Karpas-422 (cell line): ENCODE measurements at places on chromosomes 16 and 17. TPM values are rescaled to one million over a fixed set of nuclear protein-coding genes. Genes with fewer than 3 reads are reported as not detected.

KRTAP4-3 gene
- total RNA-seq, result not detected in 2 replicates

ETV4 gene
- total RNA-seq, result 55.5 and 69.1 TPM in 2 replicates

YPEL2 gene
- 3.5 and 6.1 TPM in 2 replicates for total RNA-seq

KIF18B gene
- total RNA-seq, result 8.5 and 11.8 TPM in 2 replicates

PRSS27 gene
- total RNA-seq, result 1.4 and 2.8 TPM in 2 replicates

SDR42E1 gene
- total RNA-seq, result 4.4 TPM in 2 replicates

OSBPL7 gene
- total RNA-seq, result 11.1 and 21.9 TPM in 2 replicates

RAD51C gene
- total RNA-seq, result 38.1 and 53.7 TPM in 2 replicates

DNA sequence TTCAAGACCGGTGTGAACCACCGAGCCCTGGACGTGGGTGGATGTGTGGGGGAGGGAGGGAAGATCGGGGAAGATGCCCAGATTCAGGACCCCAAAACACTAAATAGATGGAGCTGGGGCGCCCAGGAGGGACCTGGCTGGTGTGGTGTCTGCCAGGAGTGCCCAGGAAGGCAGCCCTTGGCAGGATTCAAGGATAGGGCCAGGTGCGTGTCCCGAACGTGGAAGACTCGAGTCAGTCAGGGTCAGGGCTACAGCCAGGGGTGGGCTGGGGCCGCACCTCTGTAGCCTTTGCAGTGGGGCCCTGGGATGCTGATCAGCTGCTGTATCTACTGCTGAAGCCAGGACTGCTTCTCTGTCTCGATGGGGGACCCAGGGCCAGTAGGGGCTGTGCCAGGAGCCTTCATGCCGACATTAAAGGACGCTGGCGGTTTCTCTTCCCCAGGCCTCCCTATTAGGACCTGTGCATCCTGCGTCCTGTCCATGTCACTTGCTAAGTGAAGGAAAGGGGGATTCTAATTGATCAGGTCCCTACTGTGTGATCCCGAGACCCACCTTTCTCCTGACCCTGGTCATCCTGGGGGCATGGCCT, 13.1 kb downstream of the KDM8 start:
- H3K36me3 ChIP-seq, result no peaks in the 10 kb centered on the region
- H3K4me3 ChIP-seq, result no peak overlapping the region
- no peaks in the 10 kb centered on the region for H3K4me1 ChIP-seq
- H3K27me3 ChIP-seq, result no peaks in the 10 kb centered on the region
- no peak overlapping the region for H3K27ac ChIP-seq
- no peak for DNase-seq

DNA sequence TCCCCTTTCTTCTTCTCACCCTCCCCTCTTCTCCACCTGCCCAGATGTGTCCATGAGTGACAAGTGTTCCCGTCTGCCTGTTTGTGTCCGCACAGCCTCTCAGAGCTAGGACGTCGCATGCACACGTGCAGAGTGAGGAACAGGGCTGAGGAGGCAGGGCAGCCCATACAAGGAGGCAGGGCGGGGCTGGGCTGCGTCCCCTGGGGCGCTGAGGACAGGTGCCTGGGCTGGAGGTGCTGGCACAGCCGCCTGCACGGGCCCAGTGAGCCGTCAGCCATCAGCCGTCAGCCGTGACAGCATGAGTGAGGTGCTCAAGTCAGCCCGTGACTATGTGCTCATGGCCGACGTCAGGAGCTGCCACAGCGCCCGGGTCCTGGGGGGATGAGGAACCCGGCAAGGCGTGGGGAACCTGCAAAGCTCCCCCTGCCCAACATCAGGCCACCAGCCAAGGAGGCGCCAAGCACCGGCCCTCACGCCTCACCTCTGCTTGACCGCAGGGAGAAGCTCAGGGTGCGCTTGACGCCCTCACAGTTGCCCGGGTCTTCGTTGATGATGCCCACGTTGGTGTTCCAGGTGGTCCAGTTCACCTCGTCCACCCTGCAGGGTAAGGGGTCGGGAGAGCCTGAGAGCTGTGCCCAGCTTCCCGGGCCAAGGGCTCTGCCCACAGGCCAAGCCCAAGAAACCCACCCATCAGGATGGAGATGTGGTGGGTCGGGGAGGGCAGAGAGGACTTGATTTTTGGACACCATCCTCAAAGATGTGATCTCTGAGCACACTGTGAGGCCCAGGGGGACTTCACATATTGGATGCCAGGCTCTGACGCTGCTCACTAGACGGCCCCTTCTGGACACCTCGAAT, 13.7 kb upstream of the TRPV3 start:
- no peaks in the 10 kb centered on the region for H3K4me1 ChIP-seq
- H3K4me3 ChIP-seq, result no peak overlapping the region
- no peaks in the 10 kb centered on the region for H3K27me3 ChIP-seq

DNA sequence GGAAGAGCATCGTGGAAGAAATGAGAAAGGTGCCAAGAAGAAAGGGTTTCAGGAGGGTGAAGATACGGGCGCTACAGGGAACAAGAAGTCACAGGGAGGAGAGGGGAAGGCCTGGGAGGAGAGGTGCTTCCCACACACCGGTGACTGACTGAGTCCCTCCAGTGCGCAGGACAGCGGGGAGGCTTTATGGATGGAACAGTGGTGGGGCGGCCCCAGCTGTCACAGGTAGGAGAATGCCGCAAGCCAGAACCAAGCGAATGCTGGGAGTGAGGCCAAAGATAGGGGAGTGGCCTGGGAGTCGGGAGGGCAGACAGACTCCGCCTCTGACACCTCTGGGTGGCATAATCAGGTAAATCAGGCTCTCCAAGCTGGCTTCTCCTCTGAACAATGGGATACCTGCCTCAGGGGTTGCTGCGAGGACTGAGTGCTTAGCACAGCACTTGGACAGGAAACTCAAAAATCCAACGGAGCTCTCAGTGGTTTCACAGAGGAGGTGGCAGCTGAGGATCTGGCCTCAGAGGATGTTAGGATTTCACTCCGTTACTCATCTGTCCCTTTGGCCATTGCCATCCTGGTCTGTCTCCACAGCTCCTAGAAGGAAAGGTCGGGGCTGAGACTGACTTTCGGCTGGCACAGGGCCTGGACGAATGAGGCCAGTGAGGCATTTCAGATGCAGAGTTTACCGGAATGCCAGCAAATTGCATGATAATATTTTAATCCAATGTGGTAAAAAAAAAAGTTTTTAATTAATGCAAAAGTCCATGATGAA, 717 bp upstream of the CNP start:
- H3K27ac ChIP-seq, result peak overlapping the region; percentile 68
- H3K4me1 ChIP-seq, result peaks cover 25% of the 10 kb centered on the region
- H3K4me3 ChIP-seq, result peak overlapping the region; percentile 96

GRCh38 chr16:89207993-89208392, 7.7 kb upstream of the SLC22A31 start:
- no peaks in the 10 kb centered on the region for H3K27me3 ChIP-seq
- H3K27ac ChIP-seq, result no peak overlapping the region
- no peak for DNase-seq
- no peaks in the 10 kb centered on the region for H3K36me3 ChIP-seq
- H3K4me1 ChIP-seq, result no peaks in the 10 kb centered on the region

DNA sequence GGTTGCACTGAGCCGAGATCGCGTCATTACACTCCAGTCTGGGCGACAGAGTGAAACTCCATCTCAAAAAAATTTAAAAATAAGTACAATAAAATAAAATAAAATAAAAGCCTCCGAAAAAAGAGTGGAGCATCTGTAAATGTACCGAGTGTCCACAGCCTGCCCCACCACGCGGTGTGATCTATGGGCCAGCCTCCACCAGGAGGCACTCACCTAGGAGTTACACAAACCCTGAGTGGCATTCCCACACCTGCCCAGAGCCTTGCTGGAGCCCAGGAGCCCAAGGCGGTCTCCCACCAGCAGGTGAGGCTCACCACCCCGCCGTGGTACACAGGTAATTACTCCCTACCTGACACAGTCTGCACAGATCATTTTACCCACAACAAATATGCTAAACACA, 183.2 kb downstream of the ZNF423 start:
- H3K27me3 ChIP-seq, result no peaks in the 10 kb centered on the region
- H3K27ac ChIP-seq, result no peak overlapping the region
- no peaks in the 10 kb centered on the region for H3K36me3 ChIP-seq
- DNase-seq, result no peak
- H3K4me1 ChIP-seq, result no peaks in the 10 kb centered on the region
- H3K4me3 ChIP-seq, result no peak overlapping the region

DNA sequence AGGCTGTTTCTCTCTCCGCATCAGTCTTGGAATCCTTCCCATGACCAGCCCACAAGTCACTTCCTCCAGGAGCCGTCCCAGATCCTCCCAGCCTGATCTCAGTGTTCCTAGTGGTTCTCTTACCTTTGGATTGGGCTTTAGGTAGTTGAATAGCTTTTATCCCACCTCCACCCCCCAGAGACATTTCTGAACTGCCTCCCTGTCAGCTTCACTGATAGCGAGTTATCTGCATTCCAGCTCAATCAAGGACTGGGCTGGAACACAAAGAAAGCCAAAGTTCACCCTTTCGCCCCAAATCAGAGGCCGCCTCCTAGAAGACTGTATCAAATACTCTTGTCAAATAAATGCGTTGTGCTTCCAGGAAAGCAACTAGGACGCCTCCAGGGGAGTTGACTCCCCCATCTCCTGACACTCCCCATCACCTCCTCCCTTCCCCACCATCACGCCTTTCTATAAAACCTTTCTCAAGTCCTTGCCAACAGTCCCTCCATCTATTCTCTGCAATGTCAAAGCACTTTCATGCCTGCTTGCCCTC, 72.7 kb downstream of the TMEM132E start:
- no peak overlapping the region for H3K4me3 ChIP-seq
- no peak overlapping the region for H3K27ac ChIP-seq
- no peaks in the 10 kb centered on the region for H3K4me1 ChIP-seq

GRCh38 chr17:27666831-27667560, 36.0 kb downstream of the LGALS9 start:
- H3K27me3 ChIP-seq, result no peaks in the 10 kb centered on the region
- no peaks in the 10 kb centered on the region for H3K36me3 ChIP-seq
- no peaks in the 10 kb centered on the region for H3K4me1 ChIP-seq
- H3K27ac ChIP-seq, result no peak overlapping the region

- no peaks in the 10 kb centered on the region for H3K4me1 ChIP-seq
- H3K27me3 ChIP-seq, result no peaks in the 10 kb centered on the region
- no peak overlapping the region for H3K27ac ChIP-seq
- DNase-seq, result peak; percentile 27
- no peaks in the 10 kb centered on the region for H3K36me3 ChIP-seq
These were observed 53.5 kb downstream of the TNFRSF13B start for GRCh38 chr17:16918443-16918842.

- no peaks in the 10 kb centered on the region for H3K4me1 ChIP-seq
- no peak for DNase-seq
- H3K27ac ChIP-seq, result no peak overlapping the region
- H3K27me3 ChIP-seq, result no peaks in the 10 kb centered on the region
These were observed 8.2 kb downstream of the NPTX1 start for GRCh38 chr17:80468242-80468641.

DNA sequence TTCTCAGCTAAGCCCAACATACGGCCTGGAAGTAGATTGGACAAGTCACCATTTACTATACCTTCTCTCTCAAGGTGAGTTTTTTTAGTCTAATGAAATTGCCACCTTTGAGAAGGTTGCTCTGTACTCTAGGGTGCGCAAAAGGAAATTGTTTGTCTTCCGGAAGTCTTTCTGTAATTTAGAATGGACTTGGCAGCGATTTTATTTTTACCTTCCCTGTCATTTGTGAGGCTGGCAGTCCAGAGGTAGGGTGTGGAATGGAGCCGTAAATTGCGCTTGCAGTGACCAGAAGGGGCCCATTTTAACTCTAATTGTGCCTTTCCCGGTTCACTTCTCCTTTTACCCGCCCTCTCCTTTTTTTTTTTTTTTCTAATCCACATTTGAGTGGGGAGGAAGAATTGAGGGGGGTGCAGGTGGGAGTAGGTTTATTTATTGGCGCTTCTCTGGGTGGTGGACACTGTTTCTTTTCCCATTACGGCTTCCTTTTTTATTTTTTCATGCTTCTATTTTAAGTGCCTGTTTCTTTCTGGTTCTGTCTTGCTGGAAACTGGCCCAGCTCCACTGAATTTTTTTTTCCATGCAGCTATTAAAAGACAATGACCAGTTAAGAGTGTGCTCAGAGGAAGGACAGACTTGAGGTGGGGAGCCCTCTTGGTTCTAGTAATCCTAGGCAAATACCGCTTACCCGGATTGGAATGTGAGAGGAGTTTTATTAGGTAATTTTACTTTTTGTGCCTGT, 89.7 kb upstream of the CLEC18A start:
- H3K27ac ChIP-seq, result no peak overlapping the region
- H3K27me3 ChIP-seq, result no peaks in the 10 kb centered on the region
- peaks cover 13% of the 10 kb centered on the region for H3K4me1 ChIP-seq

GRCh38 chr16:30837904-30838303, 50.9 kb upstream of the ZNF629 start:
- no peak overlapping the region for H3K4me3 ChIP-seq
- no peaks in the 10 kb centered on the region for H3K36me3 ChIP-seq
- DNase-seq, result no peak
- no peaks in the 10 kb centered on the region for H3K27me3 ChIP-seq
- H3K4me1 ChIP-seq, result no peaks in the 10 kb centered on the region

- DNase-seq, result peak; percentile 87
- no peaks in the 10 kb centered on the region for H3K27me3 ChIP-seq
- no peak overlapping the region for H3K27ac ChIP-seq
- H3K36me3 ChIP-seq, result peaks cover 20% of the 10 kb centered on the region
- peaks cover under 1% of the 10 kb centered on the region for H3K4me1 ChIP-seq
These were observed 27.8 kb upstream of the GHDC start for GRCh38 chr17:42221886-42222745.

- no peaks in the 10 kb centered on the region for H3K36me3 ChIP-seq
- H3K27ac ChIP-seq, result no peak overlapping the region
- H3K4me1 ChIP-seq, result no peaks in the 10 kb centered on the region
- H3K4me3 ChIP-seq, result no peak overlapping the region
- no peaks in the 10 kb centered on the region for H3K27me3 ChIP-seq
- DNase-seq, result no peak
These were observed 96.6 kb downstream of the MRM1 start for GRCh38 chr17:36697903-36698530.

DNA sequence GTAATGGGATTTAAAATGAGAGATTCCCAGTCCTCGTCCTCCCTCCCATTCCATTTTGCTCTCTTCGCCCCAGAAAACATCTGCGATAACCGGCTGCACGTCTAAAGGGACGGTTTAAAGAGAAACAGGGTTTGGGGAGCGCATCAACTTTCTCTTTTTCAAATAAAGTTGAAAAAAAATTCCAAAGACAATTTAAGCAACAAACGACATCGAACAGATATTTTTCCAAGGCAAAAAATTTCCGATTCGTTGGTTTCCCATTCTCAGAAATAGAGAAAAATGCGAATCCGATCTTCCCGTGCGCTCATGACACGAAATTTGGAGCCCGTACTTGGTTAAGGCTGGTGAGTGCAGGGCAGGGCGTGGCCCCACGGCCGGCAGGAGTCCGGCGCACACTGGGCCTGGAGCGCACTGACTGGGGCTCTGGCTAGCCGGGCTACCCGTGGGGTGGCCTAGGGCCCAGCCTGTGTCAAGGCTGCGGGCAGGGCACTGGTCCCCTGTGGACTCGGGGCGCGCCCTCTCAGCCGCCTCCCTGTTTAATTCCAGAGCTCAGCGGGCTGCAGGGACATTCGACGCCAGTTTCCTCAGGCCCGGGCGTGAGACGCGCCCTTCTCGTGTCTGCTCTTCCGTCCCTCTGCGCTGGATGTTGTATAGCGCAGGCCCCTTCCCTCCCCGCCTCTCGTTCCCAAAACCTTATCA, 17.9 kb upstream of the ZFHX3 start:
- no peak overlapping the region for H3K27ac ChIP-seq
- no peak overlapping the region for H3K4me3 ChIP-seq
- no peaks in the 10 kb centered on the region for H3K27me3 ChIP-seq
- DNase-seq, result no peak
- H3K4me1 ChIP-seq, result no peaks in the 10 kb centered on the region
- H3K36me3 ChIP-seq, result no peaks in the 10 kb centered on the region

- no peaks in the 10 kb centered on the region for H3K36me3 ChIP-seq
- no peaks in the 10 kb centered on the region for H3K27me3 ChIP-seq
- no peak for DNase-seq
- H3K4me3 ChIP-seq, result no peak overlapping the region
These were observed 6.8 kb upstream of the RNF213 start for GRCh38 chr17:80253631-80254395.
